T-helper 9 cell (primary cell): ENCODE measurements at places on chromosomes 5 and 9.

DNA sequence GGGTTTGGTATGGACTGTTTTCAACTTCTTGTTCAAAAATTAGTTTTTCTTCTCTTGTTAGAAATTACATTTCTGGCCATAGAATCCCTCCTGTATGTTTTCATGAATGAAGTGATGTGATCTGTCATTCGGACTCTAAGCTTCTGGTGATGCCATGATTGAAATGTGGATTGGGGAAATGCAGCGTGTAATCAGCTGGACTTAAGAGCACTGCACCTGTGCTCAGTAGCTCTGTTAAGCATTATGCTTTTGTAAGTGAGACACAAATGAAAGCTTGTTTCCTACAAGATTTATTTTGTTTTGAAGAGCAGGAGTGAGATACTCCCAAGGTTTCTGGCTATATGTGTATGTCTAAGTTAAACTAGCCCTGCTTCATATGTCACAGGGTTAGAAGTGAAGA, 24.0 kb upstream of the FAM120AOS start:
- DNase-seq = no peak

DNA sequence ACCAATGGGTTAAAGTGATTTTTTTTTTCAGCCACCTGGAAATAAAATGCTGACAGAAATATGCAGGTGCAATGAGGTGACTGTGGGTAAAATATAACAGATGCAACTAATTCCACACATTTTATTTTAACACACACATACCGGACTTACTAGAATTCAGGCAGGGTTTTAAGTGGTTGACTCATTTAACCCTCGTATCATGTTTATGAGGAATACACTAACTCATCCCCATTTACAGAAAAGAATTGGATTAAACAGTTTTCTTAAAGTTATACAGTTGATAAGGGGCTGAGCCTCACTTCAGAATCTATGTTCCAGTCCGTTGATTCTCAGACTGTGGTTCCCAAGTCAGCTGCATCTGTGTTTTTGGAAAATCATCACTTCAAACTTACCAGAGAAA, 207.5 kb downstream of the CHSY3 start:
- DNase-seq = no peak

GRCh38 chr5:74113196-74113540, 487.2 kb downstream of the ARHGEF28 start:
- DNase-seq = no peak

DNA sequence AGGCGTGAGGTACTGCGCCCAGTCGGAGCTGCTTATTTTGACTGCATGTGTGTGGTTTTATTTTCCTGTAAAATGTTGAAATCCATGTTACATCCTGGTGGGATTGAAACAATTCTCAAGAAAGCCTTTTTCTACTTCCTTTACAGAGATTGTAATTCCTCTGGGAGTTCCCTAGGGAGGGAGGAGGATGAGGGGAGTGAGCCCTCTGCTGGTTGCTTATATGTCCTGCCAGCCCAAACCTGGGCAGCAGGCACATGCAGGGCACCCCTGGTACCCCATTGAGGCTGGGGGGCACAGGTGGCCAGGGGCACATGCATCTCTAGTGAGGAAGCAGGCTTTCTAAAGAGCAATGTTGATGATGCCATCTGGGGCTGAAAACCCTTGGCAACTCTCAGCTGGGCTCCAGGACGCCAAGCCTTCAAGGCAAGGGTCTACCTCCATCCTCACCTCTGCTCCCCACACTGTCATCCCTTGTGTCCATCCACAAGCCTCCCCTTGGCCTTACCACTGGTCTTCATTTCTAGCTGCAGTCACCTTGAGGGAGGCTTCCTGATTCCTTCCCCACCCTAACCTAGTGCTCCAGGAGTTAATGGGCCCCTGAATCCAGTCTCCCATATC, 84.7 kb upstream of the TNFSF8 start:
- DNase-seq = no peak

DNA sequence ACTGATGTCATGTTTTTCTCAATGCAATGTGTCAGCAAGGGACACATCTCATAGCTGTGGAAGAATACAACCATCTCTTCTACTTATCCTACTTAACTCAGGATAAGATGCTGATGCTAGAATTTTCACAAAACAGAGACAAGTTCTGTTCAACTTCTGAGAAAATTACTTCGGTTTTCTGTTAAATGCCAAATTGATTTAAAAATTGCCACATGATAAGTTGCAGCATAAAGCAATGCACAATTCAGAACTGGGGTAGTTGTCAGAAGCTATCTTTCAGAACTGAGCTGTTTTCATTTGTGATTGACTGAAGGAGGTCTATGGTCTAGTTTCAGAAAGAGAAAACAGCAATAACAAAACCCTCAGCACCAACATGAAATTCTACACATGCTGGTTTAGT, 954.8 kb upstream of the C9orf72 start:
- no peak for DNase-seq

- no peak for DNase-seq
Observed at GRCh38 chr5:32936329-32936728, 225.2 kb downstream of the NPR3 start.

DNA sequence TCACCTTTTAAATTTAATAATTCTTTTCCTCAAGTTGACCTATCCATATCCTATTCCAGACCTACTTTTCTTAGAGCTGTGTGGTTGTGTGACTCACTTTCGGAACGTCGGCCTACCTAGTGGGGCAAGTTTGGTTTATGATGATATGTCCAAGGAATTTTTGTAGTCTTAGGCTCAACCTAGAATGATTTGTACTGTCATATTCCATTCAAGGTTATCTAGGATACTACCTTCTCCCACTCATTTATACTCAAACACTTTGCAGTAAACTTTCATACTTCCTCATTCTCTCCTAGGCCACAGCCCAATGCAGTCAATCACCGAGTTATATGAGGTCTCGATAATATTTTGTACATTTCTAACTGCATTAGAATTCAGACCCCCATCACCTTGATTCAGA, 61.9 kb downstream of the PIK3R1 start:
- DNase-seq = no peak

- DNase-seq = no peak
Observed at GRCh38 chr5:127754259-127754658, 51.1 kb downstream of the CCDC192 start.

DNA sequence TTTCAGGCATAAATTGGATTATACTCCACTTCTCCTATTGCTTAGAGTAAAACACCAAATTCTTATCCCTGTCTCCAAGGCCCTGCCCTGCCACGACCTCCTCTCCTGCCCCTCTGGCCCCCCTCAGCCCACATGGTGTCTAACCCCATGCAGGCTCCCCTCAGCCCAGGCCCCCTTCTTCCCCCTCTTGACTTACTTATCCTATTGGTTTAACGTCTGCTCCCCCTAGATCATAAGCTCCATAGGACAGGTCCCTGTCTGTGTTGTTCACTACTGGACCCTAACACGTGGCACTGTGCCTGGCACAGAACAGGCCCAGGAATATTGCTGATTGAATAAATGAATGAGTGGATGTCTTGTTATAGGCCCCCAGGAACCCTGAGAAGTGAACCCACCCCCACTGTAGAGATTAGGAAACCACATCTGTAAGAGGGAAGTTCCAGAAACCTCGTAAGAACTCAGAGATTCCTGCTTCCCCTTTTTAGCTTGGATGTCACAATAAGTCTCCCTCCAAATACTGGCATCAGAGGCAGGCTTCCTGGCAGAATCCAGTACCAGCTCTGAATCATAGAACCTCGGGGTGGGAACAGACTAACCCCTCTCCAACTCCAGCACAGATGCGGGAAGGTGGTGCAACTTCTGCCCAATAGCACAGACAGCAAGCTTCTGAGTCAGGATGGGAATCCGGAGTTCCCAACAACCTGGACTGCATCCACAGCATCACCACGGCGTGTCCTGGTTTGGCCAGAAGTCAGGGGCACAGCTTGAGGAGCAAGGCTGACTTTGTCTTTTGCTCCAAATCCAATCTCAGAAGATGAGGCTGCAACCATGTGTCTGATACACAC, 31.5 kb downstream of the HRH2 start:
- DNase-seq = no peak

DNA sequence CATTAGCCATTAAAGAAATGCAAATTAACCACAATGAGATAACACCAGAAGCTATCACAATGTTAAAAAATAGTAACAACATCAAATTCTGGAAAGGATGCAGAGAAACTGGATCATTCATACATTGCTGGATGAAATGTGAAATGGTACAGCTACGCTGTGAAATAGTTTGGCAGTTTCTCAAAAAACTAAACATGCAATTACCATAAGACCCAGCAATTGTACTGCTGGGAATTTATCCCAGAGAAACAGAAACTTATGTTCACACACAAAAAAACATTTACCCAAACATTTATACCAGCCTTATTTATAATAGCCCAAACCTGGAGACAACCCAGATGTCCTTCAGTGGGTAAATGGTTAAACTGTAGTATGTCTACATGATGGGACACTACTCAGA, 592.9 kb downstream of the ZNF608 start:
- DNase-seq = no peak
